ENCODE measurements at places on chromosomes 11 and 22.

DNA sequence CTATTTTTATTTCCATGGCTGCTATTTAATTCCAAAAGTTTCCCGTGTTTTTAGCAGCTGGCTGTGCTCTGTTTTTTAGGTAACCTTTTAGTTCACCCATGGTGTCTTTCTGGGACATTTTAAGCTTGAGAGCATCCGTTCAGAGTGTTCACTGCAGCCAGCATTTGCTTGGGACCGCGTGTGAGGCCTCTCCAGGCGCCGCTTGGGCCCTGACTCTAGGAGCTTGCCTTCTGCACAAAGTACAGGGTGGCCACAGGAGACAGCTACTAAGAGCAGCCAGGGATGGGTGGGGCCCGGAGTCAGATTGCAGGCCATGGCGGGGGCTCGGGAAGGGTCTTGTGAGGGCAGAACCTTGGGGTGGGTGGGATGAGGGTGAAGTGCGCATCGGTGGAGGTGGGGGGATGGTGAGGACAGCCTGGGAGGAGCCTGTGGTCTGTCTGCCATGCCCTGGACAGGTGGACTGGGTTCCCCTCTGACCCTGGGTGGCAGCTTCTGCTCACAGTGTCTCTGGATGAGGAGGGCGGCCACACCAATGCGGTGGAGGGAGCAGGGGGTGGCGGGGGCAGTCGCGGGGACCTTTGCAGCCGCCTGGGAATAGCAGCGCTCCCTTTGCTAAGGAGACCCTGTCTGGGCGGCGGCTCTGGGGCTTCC is 288.1 kb downstream of the TBC1D22A start:
- DNase-seq: no peak

- no peak for DNase-seq
Observed at GRCh38 chr22:36731916-36732315, 28.4 kb upstream of the CACNG2 start.

GRCh38 chr22:23275751-23276150 is 95.4 kb downstream of the BCR start:
- no peak for DNase-seq

DNA sequence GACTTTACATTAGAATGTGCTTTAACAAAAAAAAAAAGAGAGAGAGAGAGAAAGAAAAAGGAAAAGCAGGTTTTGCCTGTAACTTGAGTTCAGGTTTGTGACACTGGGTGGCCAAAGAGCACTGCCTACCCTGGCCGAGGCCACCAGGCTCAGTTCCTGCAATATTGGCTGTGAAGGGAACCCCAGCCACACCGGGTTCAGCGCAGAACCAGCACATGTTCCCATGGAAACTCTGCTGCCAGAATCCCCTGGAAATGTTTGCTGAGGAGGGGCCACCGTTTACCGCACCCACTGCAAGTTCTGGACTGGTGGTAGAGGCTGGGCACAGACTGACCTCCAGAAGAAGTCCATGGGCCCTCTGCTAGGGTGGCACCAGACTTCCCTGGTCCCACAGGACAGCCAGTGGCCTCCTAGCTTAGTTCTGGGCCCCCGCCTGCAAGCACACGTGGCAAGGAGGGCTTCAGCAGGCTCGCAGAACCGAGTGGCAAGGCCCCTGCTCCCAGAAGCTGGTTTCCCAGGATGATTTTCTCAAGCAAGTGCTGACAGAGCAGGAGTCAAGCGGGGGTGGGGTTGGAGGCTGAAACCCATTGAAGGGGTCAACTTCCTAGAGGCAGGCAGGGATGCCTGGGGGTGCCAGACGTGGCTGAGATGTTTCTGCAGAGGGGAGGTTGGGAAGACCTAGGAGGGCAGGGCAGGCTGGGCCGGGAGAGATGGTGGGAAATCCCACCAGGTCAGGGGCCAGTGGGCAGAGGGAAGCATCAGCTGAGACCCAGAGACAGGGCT is 51.2 kb downstream of the NFAM1 start:
- DNase-seq: no peak

DNA sequence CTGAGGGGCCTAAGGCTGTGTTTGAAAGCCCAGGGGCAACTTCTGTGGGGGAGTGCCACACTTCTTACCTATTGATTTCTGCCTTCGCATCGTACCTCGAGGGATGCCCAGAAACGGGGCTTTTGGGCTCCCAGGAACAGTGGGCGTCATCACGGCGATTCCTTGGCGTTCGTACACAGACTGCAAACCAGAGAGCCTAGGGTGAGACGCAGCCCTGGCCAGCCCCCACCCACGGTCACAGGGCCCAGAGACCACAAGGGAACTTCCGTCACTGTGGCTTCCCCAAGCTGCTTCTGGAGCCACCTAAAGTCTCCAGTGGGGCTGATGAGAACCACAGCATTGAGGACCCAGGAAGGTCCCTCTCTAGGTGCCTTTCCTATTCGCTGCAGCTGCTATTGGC is 91.9 kb downstream of the CTTN start:
- DNase-seq: no peak

DNA sequence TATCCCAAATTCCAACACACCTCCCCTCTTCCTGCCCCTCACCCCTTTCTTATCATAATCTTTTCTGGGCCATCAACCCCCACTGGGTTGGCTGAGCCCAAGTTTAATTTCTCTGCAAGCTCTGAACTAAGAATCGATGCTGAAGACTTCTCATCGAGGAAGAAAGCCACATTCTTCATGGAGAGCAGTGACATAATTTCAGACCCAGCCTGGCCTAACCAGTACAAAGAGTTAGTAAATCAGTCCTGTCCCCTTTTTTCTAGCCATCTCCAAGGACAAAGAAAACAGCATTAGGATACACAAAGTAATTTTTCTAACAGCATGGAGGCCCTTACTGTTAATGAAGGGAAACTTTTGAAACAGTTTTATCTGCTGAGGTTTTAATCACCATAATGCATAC is 45.0 kb downstream of the KCNJ1 start:
- DNase-seq: no peak
